ENCODE measurements at places on chromosomes 11 and 22.

- no peak for DNase-seq
Measured at GRCh38 chr11:73205661-73206343, 12.3 kb upstream of the P2RY2 start.

DNA sequence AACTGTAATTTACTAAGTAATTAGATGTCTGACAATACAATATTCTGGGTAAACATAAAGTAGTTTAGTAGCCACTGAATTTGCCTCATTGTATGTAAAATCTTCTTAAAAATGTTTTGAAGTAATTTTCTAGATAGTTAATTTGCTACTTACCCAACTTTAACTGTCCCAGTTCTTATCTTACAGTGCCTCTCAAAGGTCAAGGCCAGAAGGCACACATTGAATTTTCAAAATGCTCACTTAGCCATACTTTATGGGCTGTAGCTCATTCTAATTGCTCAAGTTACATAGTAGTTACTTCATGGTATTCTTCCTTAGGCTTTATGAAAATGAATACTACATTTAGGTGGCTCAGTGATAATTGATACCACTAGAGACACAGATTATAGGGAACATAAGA, 666.6 kb downstream of the CNTN5 start:
- DNase-seq: no peak

- DNase-seq: no peak
Measured at GRCh38 chr11:33333816-33334215, 76.6 kb downstream of the HIPK3 start.

DNA sequence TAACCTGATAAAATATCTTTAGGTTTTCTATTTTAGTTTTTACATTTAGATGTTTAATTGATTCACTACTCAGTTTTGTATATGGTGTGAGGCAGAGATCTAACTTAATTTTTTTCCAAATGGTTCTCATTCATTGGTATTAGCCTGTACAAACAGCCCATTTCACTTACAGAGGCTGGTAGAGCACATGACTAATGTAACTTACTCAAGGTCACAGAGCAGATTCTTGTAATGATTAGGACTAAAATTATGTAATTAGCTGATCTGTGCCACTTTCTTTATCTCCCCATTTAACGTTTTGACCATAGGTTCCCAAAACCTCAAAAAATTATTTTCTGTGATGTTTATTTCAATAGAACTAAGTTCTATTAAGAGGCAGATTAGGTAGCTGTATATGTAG, 16.5 kb upstream of the TNRC6B start:
- DNase-seq: no peak

GRCh38 chr11:43920598-43921419, 21.6 kb upstream of the C11orf96 start:
- DNase-seq: no peak

GRCh38 chr11:94560834-94561233, 6.3 kb upstream of the PIWIL4 start:
- DNase-seq: no peak

- DNase-seq: no peak
Measured at GRCh38 chr11:117185736-117186430, 7.3 kb downstream of the SIDT2 start.

GRCh38 chr11:8259306-8259959, 4.2 kb downstream of the LMO1 start:
- DNase-seq: no peak

DNA sequence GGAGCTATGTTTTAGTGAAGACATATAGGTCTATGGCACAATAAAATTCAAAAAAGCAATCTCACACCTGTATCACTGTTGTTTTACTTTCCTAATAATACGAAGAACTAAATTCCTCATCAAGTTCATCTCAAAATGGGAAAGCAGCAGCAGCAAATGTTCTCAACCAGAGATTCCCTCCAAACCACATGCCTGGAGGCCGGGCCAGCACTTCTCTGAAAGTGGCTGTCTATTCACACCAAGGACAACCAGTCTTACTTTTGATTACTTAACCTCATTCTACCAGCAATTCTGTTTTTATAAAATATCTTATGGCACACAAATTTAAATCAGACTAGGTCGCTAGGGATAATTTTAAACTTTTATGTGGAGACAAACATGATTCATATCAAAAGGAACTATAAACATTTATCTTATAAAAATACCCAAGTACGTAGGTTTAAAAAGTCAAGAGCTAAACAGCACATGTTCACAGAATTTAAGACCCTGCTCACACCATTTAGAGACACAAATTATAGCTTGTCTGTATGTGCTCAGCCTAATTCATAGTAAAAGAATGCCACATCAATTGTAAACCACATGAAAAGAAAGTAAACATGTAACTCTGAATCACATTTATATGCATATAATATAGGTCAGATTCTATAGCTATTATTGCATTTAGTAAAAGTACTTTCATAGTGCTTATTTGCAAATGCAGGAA, 46.1 kb downstream of the RRAS2 start:
- no peak for DNase-seq

- no peak for DNase-seq
Measured at GRCh38 chr22:30228509-30229359, 17.8 kb downstream of the LIF start.

DNA sequence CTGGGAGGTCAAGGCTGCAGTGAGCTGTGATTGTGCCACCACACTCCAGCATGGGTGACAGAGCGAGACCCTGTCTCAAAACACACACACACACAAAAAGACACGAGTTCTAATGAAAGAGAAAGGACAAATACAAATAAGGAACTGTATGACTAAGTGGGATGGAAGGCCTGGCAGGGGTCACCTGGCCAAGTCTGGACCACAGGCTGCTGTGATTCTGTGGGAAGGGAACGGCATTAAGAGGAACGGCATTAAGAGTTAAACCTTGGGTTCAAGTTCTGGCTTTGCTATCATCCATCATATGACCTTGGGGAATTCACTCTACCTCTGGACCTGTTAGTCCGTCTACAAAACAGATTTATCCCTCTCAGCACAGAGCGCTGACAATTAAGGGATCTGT, 47.7 kb downstream of the LRFN4 start:
- no peak for DNase-seq

GRCh38 chr11:88104408-88104807, 70.8 kb downstream of the RAB38 start:
- DNase-seq: no peak

DNA sequence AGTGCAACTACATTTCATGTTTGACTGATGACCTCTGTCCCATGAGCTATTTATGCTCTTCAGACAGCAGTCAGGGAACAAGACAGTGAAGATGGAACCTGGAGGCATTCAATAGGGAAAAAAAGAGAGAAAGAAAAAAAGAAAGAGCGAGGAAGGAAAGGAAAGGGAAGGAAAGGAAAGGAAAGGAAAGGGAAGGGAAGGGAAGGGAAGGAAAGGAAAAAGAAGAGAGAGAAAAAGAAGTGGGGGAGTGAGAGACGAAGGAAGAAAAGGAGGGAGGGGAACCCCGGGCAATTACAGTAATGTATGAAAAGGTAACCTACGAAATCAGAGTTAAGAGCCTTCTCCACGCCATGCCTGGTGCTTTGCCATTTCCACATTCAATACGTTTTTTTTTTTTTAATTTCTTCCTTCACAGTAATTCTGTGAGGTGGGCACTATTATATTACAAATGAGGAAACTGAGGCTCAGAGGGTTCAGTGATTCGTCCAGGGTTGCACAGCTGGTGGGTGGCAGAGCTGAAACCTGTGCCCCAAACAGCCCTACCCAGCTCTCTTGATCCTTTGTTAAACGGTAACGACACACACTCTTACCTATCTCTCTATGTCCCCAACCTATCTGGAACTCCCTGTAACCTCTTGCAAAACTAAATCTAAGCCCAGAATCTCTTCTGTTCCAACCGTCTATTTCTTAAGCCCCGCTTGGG, 39.3 kb downstream of the ETS1 start:
- peak; percentile 15 for DNase-seq

GRCh38 chr22:39091126-39092081, 5.6 kb upstream of the APOBEC3H start:
- DNase-seq: no peak

GRCh38 chr11:27406498-27407354, 43.7 kb upstream of the CCDC34 start:
- no peak for DNase-seq

- no peak for DNase-seq
Measured at GRCh38 chr11:60357771-60358170, 20.6 kb upstream of the MS4A7 start.

DNA sequence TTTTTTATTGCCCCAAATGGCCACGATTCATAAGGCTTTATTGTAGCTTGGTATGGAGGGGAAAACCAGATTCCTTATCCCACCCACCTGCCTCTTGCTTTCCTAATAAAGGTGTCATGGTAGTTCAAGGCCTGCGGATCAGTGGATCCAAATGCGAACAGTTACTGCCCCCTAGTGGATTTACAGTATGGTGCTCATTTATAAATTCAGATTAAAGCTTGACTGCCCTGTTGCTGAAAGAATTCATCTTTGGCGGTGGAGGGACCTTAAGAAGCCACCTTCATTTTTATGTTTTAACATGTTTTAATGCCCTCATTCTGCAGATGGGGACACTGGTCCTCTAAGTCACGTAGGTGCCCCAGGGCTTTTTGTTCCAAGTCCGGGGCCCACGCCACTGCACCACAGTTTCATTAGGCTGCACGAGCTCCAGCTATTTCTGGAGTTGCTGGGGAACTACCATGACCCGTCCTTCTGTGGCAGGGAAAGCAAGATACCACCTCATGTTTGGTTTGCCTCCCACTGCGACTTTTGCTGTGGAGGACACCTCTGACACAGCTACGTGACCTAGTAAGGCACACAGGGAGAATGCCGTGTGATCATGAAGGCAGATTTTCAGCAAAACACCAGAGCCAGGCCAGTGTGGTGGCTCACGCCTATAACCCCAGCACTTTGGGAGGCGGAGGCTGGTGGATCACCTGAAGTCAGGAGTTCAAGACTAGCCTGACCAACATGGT, 15.6 kb upstream of the INCENP start:
- peak; percentile 36 for DNase-seq

DNA sequence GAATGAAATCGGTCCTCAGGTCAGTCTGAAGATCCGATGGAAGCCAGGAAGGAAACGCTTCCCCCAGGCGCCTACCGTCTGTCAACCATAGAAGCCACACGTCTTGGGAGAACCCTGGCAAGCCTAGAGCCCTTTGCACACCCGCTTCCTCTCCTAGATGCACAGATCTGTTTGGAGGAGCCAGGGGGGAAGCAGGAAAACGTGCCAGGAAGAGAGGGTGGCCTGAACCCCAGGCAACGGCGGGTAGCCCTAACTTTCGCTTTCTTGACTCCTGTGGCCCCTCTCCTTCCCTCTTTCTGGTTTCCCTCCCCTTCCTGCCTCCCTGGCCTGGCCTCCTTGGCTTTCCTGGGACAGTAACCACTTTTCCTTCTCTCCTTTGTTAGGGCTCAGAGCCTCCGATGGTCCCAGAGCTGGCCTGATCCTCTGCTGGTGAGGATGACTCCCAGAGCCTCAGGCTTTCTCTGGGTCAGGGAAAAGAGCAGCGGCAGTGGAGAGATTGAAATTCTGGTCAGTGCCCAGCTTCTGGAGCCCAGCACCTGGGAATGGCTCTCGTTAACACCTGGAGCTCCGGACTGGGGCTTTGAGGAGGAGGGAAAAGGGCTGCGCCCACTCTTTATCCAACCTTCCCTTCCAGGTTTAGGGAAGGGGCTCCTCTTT, 2.1 kb downstream of the FXYD6 start:
- no peak for DNase-seq

- DNase-seq: peak; percentile 71
Measured at GRCh38 chr22:50326956-50327710, at the start of gene DENND6B. DENND6B (minus strand) TSS chr22:50327012; CDS start chr22:50326988, 24 bp downstream.

- DNase-seq: no peak
Measured at GRCh38 chr22:39219071-39220039, 25.4 kb downstream of the PDGFB start.

- no peak for DNase-seq
Measured at GRCh38 chr11:33040862-33041453, 1.6 kb downstream of the TCP11L1 start.

DNA sequence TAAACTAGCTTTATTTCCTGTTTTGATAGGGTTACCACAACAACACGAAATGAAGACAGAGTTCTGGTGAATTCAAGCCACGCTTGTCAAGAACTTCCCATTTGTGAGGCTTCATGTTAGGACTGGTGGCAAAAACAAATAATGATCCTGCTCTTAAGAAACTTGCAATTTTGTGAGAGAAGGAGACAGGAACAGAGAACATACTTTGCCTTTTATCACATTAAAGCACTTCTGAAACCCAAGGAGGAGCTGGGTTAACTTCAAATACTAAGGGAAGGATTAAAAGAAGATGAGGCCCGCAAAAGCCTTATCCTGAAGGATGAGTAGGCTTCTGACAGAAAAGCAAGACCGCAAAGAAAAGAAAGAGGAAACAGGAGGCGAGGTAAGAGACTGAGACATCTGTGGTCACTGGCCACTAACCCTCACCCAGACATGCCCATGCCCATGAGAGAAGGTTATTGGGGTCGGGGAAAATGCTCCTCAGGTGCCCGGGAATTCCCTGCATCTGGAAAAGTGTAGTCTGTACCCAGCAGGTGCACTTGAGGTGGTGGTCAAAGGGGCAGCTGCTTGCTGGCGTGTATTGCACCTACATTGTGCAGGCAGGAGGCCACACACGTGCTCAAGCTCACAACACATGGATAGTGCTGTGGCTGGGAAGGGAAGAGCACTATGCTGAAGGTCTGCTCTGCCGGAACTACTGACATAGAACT, 50.5 kb downstream of the MAPK1 start:
- DNase-seq: no peak

DNA sequence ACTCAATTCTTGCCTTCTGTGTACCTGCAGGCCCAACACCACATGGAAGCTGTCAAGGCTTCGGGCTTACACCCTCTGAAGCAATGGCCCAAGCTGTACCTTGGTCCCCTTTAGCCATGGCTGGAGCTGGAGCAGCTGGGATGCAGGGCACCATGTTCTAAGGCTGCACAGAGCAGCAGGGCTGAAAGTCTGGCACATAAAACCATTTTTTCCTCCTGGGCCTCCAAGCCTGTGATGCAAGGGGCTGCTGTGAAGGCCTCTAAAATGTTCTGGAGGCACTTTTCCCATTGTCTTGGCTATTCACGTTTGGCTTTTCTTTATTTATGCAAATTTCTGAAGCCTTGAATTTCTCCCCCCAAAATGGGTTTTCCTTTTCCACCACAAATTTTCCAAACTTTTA, 102.1 kb upstream of the SLC5A12 start:
- DNase-seq: no peak

- DNase-seq: no peak
Measured at GRCh38 chr11:93128574-93128973, 69.2 kb downstream of the SLC36A4 start.

GRCh38 chr22:32375678-32376450, 18.2 kb downstream of the RFPL3 start:
- DNase-seq: no peak

GRCh38 chr11:119006656-119007055, 8.7 kb downstream of the CENATAC start:
- DNase-seq: no peak

- no peak for DNase-seq
Measured at GRCh38 chr11:128343135-128343514, 244.2 kb downstream of the ETS1 start.

GRCh38 chr11:32068134-32068870, 22.6 kb upstream of the RCN1 start:
- no peak for DNase-seq

DNA sequence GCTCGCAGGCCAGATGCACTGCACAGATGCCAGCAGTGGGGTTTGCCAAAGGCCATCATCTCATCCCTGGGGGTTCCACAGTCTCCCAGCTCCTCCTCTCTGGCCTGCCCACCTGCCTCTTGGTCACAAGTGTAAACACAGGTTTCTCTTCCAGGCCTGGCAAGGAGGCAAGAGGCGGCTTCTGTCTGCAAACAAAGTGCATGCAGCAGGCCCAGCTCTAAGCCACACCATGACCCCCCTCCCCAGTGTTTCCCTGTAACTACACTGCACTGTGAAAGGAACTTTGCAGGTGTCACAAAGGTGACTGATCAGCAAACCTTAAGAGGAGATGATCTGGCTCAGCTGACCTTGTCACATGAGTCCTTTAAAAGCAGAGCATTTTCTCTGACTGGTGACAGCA, 26.2 kb upstream of the SHISAL1 start:
- no peak for DNase-seq
